Stimulated activated CD4-positive, alpha-beta T cell treated with anti-CD3 and anti-CD28 coated beads, TNF-alpha, amount 100 ng/mL, for 4 hours (primary cell): ENCODE measurements at places on chromosomes 6 and 20.

- no peak for DNase-seq
Observed at GRCh38 chr6:156109713-156110112, 654.1 kb upstream of the NOX3 start.

DNA sequence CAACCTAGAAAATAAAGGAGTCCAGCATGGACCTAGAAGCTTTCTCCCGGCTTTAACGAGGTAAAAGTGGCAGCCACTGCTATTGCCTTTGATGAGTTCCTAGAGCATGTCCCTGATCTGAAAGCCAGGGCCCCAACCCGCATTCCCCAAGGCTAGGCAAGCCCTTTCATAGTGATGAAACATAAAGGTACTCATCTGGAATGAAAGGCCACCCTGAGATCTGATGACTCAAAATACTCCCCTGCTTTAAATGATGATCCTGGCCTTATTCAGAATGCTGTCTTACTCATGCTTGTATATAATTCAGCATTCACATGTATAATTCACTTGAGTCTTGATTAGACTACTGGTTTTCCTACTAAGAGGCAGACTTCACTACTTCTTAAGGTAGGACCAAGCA lies 21.3 kb downstream of the TTPAL start:
- DNase-seq: no peak

DNA sequence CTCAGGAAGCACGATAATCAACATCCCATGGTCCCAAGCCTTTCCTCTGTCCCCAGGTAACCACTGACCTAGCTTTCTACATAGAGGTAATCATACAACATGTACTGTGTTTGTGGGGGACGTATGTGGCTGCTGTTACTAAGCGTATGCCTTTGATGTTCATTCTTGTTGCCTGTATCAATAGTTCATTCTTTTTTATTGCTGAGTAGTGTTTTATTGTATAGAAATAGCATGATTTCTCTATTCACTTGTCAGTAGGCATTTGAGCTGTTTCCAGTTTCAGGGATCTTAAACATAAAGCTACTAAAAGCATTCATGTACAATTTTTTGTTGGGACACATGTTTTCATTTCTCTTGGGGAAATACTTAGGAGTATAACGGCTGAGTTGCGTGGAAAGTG lies 185.4 kb downstream of the PACRG start:
- no peak for DNase-seq

- peak; percentile 20 for DNase-seq
Observed at GRCh38 chr20:61886721-61887595, 178.7 kb downstream of the TAF4 start.

DNA sequence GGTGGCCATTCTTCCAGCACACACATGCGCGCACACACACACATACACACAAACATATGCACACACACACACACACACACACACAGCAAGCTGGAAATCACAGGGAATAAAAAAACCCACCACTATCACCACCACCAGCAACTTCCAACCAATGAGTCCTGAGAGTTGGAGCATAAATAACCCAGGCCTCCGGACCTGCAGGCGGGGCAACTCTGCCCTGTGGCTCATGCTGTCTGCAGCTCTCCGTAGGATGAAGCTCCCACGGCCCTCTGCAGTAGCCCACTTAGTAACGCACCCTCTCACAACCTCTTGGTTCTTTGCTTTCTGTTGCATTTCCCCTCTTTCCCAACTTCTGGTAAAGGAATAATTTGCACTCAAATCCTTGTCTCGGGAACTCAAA lies 275.2 kb downstream of the PREX1 start:
- no peak for DNase-seq
